ENCODE measurements at places on chromosomes 5 and 9. TPM values are rescaled to one million over a fixed set of nuclear protein-coding genes. Genes with fewer than 3 reads are reported as not detected.

NACC2 gene
- total RNA-seq: 8.3 TPM

CARTPT gene
- not detected for total RNA-seq

SLC6A19 gene
- not detected for total RNA-seq

PCDHGB5 gene
- 3.1 TPM for total RNA-seq

SLC25A51 gene
- total RNA-seq: 31.1 TPM

C5 gene
- total RNA-seq: 1.3 TPM

EHMT1 gene
- 38.1 TPM for total RNA-seq

KCTD16 gene
- total RNA-seq: not detected

AFAP1L1 gene
- 16.6 TPM for total RNA-seq

LHX3 gene
- not detected for total RNA-seq

SUSD3 gene
- total RNA-seq: 0.11 TPM

IFNA5 gene
- not detected for total RNA-seq

NINJ1 gene
- total RNA-seq: 17.7 TPM

TNPO1 gene
- total RNA-seq: 115 TPM

NR2F1-AS1 gene
- total RNA-seq: not detected
